ENCODE measurements at places on chromosomes 7 and 10.
A peak's percentile ranks its signal among the peaks of the same experiment; 100 is the strongest.

DNA sequence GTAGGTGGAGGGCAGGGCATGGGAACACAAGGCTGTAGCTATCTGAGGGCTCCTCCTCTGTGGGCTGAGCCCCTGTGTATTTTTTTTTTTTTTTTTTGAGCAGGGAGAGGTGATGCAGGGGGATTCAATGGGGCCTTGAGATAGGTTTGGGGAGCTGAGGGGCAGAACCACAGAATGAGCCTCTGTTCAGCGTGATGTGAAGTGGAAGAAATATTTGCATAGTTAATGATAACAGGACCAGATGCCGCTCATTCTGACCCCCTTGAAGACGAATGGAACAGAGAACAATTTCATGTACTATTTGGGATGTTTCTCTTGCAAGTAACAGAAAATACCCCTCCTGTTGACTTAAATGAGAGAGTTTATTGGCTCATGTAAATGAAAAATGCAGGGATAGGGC is 69.7 kb upstream of the EMX2 start:
- no peak for DNase-seq

DNA sequence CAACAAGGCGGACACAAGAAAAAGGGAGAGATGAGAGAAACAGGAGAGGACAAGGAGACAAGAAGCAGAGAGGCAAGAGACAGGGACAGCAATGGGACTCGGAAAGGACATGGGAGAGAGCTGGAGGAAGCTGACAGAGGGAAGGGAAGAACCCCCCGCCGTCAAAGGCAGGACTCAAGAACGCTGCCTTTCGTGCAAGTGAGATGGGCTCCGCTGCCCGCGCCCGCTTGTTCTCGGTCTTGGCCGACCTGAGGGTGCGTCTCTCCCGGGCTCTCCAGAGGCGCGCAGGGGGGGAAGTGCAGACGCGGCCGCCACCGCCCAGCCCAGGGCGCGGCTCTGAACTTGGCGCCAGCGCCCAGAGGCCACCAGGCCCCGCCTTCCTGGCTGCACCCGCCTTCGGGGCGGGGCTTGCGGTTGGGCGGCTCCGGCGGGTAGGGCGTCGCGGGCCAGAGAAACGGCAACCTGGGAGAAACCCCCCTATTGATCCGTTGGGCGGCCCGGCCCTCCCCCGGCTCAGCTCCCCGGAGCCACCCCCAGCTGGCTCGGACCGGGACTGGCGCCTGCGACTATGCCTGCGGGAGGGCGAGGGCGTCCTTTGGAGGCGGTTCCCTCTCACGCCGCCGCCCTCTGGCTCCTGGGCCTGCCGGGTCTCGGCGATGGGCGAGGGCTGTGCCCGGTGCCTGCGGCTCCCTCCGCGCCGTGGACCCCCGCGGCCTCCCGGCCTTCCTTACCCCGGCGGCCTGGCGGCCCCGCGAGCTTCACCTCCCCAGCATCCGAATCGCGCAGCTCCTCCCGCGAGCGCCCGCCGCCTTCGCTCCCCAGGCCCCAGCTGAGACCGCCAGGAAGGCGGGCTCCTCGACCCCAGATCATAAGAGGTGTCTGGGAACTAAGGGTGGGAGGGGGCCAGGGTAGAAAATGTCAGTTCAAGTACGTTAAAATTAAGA is 2.2 kb upstream of the ANTXRL start:
- DNase-seq, result peak; percentile 91

- DNase-seq, result no peak
Observed at GRCh38 chr10:33145451-33146188, 187.6 kb upstream of the ITGB1 start.

DNA sequence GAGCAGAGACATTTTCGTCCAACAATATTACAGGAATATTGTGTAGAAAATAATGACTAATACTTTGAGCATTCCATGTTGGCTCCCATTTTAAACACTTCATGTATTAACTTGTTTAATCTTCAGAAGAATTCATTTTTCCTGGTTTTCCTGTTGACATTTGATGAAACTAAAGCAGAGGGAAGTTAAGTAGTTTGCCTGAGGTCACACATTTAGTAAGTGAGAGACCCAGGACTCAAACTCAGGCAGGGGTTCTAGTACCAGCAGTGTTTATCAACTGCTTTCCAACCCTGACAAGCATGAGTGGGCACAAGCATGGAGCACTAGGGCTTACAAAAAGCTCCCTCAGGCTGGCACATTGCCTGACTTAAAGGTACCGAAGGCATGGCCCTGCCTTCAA is 719.1 kb downstream of the AUTS2 start:
- DNase-seq, result no peak

- DNase-seq, result no peak
Observed at GRCh38 chr7:21671859-21672258, 129.0 kb downstream of the DNAH11 start.

DNA sequence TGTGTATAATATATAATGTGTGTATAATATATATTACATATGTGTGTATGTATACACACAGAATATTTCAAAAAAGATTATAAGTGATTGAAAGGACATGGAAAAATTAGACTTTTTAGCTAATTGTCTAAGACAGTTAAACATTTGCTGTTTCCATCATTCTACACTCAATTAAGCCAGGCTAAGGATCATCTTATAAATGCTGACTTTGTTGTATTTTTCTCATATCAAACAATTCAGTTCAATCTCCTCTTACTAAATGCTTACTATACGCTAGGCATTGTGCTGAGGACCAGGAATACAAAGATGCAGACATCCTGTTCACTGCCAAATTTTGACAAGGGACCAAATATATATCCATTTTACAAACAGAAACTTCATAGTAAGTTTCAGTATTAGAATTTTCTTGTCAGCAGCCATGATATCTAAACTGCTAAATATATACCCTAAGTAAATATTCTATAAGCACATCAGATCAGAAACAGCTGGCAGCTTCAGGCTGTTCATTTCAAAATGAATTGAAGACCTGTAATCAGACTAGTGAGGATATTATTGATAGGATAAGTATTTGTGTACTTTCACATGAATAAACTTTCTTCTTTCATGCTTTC is 10.3 kb upstream of the LRRN3 start:
- no peak for DNase-seq

DNA sequence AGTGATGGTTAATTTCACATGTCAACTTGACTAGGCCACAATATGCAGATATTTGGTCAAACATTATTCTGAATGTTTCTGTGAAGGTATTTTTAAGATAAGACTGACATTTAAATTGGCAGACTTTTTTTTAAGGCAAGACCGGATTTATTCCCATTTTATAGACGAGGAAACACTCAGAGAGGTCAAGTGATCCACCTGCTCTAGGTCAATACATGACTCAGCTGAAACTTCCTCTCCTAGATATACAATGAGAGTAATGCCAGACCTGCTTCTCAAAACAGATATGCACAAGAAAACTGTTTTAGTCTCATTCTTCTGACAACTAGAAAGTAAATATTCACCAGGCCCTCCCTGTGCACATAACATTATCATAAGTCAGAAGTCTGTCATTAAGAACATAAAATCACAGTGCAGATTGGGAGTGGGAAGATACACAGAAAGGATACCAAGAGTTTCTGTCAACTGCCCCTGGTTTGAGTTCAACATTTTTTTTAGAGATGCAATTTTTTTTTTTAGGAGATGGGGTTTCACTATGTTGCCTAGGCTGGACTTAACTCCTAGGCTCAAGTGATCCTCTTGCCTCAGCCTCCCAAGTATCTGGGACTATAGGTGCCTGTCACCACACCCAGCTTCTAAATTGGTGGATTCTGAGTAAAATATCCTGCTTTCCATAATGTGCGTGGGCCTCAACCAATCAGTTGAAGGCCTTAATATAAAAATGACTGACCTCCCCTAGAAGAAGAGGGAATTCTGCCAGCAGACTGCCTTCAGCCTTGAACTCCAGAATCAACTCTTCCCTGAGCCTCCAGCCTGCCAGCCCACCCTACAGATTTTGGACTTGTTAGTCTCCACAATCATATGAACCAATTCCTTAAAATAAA is 121.4 kb downstream of the ZFAND4 start:
- no peak for DNase-seq

- no peak for DNase-seq
Observed at GRCh38 chr10:89377705-89378637, at the start of gene IFIT1B. IFIT1B (plus strand) TSS chr10:89378056; CDS start chr10:89378136, 80 bp downstream.

DNA sequence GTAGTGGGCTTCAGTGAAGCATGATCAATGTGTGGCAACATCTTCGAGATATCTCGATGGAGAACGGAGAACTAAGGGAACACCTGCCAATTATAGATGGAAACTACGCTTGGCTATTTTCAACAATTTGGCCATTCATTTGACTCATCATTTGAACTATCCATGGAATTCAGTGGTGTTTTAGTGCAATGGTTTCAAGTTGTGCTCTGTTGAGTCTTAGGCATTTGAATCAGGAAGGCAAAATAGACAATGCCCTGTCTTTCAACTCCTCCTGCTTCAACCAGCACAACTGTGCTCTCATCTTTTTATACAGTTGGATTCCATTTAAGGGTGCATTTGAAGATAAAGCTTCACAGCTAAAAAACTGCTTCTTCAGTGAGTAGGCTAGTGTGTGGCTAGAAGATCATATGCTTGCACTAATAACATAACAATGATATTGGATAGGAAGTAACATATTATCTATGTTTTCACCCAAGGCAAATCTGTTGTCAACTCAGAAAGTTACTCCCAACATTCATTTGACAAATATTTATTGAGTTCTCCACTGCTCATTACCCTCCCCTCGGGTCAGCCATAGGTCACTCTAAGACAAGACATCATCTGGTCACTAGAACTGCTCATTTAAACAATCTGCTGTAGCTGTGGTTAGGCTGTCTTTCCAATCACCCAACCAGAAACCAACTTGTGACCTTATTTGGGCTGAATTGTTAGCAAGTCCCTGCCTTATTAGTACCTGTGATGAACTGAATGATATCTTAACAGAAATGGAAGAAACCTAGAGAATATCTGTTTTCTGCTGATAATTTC is 314.1 kb upstream of the SP4 start:
- no peak for DNase-seq

GRCh38 chr7:23261843-23262452 is 15.4 kb downstream of the GPNMB start:
- peak; percentile 87 for DNase-seq

DNA sequence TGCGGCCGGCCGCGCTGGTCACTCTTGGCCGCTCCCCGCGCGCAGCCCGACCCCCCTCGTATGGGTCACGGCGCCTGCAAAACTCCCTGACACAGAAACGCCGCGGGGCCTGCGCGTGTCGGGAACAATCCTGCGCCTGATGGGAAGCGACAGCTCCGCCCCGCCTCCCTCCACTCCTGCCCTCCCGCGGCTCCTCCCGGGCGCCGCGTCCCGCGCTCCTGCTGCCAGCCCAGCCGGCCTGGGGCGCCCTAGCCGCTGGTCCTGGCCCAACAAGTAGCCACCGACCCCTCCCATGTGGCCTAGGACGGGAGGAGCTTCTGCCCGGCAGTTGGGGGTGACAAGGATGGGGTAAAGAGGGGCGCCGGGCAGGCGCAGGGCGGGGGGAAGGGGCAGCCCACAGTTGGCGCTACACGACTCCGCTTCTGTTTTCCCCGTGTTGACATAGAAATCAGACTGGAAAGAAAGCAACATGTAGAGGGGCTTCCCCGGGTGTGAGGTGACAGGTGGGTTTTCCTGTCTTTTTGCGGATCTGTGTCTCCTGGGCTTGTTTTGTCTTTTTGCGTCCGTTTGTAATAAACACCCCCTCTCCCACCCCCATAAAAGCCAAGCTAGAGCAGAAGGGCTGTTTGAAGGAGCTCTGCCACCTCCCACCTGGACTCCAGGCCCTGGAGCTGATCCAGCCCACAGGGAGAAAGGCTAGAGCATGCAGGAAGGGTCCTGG is 35.1 kb upstream of the PAX2 start:
- DNase-seq, result peak; percentile 53

DNA sequence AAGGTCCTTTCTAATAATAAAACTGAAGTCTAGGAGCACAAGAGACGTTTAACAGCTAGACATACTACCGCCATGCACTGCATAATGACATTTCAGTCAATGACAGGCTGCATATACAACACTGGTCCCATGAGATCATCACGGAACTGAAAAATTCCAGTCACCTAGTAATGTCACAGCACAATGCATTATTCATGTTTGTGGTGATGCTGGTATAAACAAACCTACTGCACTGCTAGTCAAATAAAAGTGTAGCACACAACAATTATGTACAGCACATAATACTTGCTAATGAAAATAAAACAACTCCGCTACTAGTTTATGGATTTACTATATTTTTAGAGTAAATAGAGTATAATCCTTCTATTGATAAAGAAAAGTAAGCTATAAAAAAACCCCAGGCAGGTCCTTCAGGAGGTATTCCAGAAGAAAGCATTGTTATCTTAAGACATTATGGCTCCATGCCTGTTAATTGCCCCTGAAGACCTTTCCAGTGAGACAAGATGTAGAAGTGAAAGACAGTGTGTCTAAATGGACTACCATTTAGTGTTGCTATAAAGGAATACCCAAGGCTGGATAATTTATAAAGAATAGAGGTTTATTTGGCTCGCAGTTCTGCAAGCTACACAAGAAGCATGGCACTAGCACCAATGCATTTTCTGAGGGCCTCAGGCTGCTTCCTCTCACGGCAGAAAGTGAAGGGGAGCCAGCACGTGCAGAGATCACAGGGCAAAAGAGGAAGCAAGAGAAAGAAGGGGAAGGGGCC is 47.1 kb downstream of the HIBADH start:
- DNase-seq, result no peak

- DNase-seq, result no peak
Observed at GRCh38 chr7:140142031-140142430, 34.8 kb downstream of the KDM7A start.

DNA sequence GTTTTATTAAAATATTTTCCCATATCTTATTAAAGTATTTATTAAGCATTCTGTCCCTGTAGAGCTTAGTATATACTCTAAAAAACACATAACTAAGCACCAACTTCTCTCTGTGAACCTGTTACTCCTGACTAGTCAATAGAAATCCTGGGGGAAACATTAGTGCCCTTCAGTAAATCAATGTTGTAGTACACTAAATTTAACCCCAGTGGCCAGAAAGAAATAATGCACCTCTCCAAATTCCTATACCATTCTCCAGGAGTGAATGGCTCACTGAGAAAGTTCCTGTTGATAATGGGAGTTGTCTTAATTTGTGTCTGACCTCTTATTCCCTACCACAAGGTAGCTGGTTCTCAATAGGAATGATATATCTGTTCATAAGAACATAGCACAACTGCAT is 188.2 kb downstream of the SEMA3D start:
- DNase-seq, result no peak

GRCh38 chr10:92124020-92124419 is 166.9 kb downstream of the CPEB3 start:
- DNase-seq, result no peak

DNA sequence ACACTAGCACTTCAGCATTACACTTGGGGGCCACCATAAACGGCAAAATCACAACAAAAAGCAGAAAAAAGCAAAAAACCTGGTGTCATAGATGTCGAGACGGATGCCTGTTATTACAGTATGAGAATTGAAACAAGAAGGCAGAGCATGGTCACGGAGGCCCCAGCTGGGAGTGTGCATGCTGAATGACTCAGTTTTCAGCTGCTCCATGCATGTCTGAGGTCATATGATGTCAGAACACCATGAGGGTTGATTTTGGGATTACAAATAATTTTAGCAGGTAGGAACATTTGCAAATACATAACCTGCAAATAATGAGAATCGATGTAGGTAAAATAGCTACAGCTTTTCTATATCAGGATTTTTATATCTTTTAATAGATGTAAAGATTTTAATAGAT is 19.1 kb downstream of the ZMYND11 start:
- no peak for DNase-seq

- no peak for DNase-seq
Observed at GRCh38 chr10:108363576-108363975, 1199.1 kb upstream of the SORCS1 start.

GRCh38 chr10:89269433-89270152 is 18.0 kb upstream of the LIPA start:
- no peak for DNase-seq

GRCh38 chr7:133535308-133535707 is 282.4 kb downstream of the EXOC4 start:
- DNase-seq, result peak; percentile 25

- no peak for DNase-seq
Observed at GRCh38 chr10:817371-817770, 114.1 kb downstream of the LARP4B start.
